ENCODE measurements at places on chromosomes 13 and 19. TPM values are rescaled to one million over a fixed set of nuclear protein-coding genes. Genes with fewer than 3 reads are reported as not detected.

The SIGLECL1 gene
- polyA plus RNA-seq: not detected

The CYP2F1 gene
- not detected for polyA plus RNA-seq

- DNase-seq: no peak
Observed at GRCh38 chr13:32316501-32316900, 1.2 kb downstream of the BRCA2 start.

DNA sequence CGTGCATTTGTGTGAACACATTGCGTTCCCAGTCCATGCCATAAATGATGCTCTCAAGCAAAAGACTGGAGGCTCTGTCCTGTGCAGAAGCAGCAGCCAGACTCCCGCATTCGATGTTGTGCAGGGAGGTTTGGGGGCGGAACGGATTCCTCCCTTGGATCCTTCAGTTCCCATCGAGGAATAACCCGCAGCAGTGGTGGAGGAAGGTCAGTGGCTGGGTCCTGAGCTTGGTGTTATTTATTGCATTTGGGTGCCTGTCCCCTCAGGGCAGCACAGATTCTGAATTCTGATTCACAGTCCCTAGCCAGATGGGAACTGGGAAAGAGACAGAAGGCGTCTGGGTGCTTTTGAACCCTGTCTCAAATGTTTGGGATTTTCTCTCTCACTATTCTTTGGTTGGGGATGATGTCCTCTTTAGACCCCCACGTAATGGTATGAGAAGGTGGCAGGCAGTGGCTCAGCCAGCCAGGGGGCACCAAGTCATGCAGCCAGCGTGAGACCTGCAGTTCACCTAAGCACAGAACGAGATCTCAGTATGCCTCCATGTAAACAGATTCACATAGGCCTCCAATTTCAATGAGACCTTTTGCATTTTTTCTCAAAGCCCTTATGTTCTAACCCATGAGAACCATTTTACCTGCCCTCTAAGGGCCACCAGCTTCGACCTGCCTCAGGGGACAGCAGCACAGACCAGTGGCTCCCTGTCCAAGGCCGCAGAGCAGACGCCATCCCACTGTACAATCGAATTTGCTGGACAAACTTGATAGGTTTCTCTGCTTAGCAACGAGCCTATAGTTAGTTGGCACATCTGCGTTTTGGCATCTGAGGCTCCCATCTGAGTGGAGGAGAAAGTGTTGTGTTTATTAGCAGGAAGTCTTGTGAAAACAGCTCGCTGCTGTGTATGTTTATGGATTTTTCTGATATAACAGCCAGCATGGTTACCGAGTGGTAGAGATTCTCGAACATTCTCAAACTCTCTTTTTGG is 17.8 kb downstream of the KCTD15 start:
- DNase-seq: peak; percentile 88

DNA sequence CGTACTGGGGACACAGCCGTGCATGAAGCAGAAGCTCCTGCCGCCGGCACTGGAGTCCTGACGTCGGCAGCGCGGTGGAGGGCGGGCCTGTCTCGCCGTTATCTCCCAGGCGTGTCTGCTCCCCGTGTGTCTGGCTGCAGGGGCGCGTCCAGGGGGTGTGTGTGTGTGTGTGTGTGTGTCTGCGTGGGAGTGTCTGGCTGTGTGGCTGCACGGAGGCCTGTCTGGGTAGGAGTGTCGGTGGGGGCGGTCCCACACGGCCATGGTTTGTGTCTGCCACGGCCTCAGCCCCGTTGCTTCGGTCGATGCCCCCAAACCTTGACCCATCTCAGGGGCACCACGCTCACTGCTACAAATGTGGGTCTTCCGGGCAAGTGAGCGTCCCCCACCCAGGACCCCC is 18.3 kb downstream of the ARID3A start:
- no peak for DNase-seq

The CSNK1A1L gene
- polyA plus RNA-seq: not detected

DNA sequence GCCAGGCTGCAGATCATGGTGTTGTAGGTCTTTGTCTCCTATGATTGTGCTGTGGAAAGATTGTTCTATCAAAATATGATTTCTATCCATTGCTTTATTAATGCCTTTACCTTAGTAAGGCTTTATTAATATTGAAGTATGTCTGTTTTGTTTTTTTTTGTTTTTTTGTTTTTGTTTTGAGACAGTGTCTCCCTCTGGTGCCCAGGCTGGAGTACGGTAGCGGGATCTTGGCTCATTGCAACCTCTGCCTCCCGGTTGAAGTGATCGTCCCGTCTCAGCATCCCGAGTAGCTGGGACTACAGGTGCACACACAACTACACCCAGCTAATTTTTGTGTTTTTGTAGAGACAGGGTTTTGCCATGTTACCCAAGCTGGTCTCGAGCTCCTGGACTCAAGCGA is 7.7 kb downstream of the IRGC start:
- DNase-seq: no peak

- no peak for DNase-seq
Observed at GRCh38 chr13:30715837-30716236, 19.5 kb upstream of the ALOX5AP start.

DNA sequence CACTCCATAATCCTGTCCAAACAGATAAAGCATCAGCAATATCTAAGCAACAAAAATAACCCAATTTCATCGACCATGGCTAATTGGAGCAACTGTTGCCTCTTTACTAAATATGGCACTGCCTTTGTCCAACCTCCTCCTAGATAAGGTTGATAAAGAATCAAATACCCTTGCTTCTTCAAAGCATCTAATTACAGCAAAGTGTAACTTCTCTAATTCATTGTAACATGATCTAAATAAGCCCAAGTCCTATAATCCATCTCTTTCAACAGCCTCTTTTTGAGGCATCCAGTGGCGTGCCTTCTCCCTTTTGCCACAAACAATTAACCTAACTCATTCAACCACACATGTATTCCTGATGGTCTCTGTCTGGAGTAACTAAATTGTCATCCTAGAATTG is 81.7 kb upstream of the KLHL1 start:
- DNase-seq: no peak

- peak; percentile 36 for DNase-seq
Observed at GRCh38 chr19:40413291-40413845, at the start of gene PRX. Gene PRX (minus strand): TSS chr19:40413378. CDS start chr19:40407932, 5,446 bp downstream.

The KLK14 gene
- 0.70 TPM for polyA plus RNA-seq

The TRPC4 gene
- 0.29 TPM for polyA plus RNA-seq

GRCh38 chr13:110700641-110701040 is 5.3 kb downstream of the CARS2 start:
- no peak for DNase-seq

DNA sequence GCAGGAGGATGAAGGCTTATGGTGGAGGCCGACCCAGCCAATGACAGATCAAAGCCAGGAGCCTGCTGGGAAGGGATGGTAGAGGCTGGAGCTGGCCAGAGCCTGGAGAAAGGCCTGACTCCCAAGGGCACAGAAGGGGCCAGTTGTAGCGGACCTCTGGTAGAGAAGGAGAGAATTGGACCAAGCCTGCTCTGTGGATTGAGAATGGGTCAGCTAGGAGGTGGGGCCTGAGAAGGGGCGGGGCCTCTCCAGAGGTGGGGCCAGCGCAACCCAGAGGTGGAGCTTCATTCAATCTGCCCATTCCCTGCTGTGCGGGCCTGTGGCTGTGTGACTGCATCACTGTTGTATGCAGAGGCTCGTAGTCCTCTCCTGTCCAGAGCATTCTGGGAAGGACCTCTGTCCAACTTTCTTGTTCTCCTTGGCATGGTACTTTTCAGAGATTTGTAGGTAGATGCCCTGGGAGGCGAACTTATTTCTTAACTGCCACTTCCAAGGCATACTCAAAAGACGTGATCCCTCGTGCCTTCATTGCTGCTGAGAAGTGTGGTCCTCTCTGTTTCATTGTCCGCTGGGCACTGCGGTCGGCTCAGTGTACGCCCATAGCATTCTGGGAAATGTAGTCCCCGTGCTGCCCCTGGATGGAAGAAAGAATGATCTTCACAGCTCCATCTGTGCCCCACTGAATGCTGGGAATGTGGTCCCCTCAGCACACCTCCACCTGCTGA is 6.7 kb downstream of the GRIN2D start:
- peak; percentile 27 for DNase-seq

GRCh38 chr19:610801-611480 is 21.3 kb downstream of the HCN2 start:
- DNase-seq: no peak

GRCh38 chr13:47186471-47186870 is 289.6 kb upstream of the HTR2A start:
- DNase-seq: no peak

The NLRP4 gene
- not detected for polyA plus RNA-seq

GRCh38 chr13:94411747-94412146 is 67.7 kb downstream of the DCT start:
- no peak for DNase-seq

DNA sequence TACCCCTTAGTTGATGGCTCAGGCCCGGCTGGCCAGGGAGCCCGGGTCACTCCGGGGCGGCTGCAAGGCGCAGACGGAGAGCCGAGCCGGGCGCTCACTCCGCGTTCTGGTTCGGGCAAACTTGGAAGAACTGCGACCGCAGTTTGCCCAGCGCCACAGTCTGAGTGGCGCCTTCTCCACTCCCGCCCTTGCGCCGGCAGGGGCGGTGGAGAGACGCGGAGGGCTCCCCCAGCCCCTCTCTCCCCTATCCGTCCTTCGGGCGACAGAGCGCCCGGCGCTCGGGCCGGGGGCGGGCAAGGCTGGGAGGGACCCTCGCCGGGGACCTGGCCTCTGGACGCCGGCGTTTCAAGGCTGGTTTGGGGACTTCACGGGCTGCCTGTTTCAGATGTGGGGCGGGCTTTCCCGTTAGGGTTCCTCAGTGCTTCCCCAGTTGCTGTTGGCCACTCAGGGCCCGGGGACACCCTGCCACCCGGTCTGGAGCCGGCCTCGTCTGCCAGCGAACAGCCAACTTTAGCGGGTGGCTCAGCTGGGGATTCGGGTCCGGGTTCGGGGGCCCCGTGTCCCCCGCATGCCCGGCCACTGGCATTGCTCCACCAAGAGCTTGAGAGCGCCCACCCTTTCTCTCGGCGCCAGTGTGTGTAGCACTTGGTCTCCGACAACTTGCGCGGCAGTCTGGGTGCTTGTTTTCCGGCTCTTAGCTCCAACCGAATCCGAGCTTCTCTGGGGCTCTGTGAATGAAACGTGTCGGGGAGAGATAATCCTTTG is 1.5 kb downstream of the GPC6 start:
- peak; percentile 94 for DNase-seq

The ARHGAP35 gene
- 46.0 TPM for polyA plus RNA-seq

The USHBP1 gene
- 1.0 TPM for polyA plus RNA-seq

DNA sequence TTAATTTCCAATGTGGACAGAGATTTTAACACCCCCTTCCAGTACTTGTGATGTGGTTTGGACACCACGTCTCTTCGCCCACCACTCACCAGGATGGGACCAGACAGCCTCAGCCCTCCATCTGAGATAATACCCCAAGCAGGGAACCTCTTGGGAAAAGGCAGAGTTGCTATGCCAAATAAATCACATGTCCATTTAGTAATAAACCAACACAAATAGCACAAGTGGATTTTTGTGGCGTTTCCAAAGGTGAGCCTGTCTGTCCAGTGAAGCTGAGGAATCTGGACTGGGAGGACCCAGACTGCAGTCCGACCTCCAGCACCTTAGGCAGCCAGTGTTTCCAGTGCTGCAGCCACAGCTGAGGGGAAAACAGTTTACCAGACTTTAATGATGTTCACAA is 34.1 kb upstream of the GAS6 start:
- DNase-seq: no peak

GRCh38 chr13:84606616-84607015 is 724.3 kb upstream of the SLITRK1 start:
- no peak for DNase-seq

The ZNF844 gene
- polyA plus RNA-seq: 4.1 TPM

The FPR1 gene
- polyA plus RNA-seq: 3.1 TPM

GRCh38 chr13:110937511-110938285 is 22.8 kb upstream of the ANKRD10 start:
- DNase-seq: no peak

DNA sequence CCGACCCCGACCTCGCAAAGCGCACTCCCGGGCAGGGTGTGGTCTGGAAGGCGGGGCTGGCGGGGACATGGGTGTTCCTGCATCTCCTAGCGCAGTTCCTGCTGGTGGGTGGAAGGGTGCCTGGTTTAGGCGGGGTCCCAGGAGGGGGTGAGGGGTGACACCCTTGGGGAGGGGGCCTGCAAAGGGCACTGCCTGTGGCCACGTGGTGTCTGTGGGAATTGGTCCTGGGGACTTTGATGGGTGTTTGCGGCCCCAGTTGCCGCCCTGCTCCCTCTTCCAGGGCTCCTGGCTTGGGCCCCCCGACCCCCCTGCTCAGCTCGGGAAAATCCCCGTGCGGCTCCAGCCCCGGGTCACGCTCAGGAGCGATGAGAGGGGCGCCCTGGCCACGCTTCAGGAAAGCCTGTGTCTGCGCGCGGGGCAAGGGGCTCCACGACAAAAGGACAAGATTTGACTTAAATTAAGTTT is 19.1 kb downstream of the WTIP start:
- no peak for DNase-seq

- no peak for DNase-seq
Observed at GRCh38 chr13:111512707-111513106, 192.3 kb downstream of the TEX29 start.

The B3GNT8 gene
- 0.73 TPM for polyA plus RNA-seq

- no peak for DNase-seq
Observed at GRCh38 chr19:3511506-3512251, 5.6 kb downstream of the FZR1 start.

GRCh38 chr13:105276571-105276970 is 1258.9 kb downstream of the EFNB2 start:
- no peak for DNase-seq

DNA sequence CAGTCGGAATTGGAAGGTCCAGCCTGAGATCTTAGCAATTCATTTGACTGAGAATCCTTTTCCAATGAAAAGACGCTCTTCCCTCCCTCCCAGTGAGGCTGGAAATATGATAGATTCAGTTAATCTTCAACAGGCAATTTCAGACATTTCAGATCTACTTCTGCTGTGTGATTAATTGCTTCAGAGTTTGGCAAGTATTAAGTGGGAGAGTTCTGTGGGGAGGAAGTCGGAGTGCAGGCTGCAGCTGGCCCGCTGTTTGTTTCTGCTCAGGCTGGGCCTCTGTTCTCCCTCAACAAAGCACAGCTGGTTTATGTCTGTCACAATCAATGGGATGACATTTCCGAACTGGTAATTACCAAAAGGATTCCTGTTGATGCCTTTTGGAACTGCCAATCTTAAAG is 178.2 kb downstream of the NDFIP2 start:
- no peak for DNase-seq

The PLIN4 gene
- 2.3 TPM for polyA plus RNA-seq

The NLRP9 gene
- polyA plus RNA-seq: not detected

DNA sequence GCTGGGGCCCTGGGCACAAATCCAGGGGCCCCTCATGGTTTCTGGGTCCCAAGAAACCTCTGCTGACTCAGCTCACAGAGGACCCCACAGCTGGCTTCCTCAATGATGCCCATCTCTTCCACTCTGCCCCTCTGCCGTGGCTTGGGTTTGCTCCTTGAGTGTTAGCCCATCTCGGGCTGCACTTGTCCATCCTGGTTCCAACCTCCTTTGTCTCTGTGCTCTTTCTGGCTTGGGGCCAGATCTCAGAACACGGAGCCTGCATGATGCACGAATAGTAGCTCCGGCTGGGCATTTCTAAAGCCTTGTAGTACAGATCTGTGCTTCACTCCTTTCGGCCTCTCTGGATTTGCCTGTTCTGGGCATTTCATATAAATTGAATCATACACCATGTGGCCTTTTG is 53.8 kb downstream of the F2RL3 start:
- no peak for DNase-seq

- DNase-seq: no peak
Observed at GRCh38 chr19:1828279-1829238, 16.5 kb upstream of the ATP8B3 start.

Measured in brain (organoid and tissue), 16 donors.